ENCODE measurements at places on chromosomes 1 and 21.

- DNase-seq, result no peak
These were observed 4.0 kb upstream of the CDA start for GRCh38 chr1:20584890-20585289.

DNA sequence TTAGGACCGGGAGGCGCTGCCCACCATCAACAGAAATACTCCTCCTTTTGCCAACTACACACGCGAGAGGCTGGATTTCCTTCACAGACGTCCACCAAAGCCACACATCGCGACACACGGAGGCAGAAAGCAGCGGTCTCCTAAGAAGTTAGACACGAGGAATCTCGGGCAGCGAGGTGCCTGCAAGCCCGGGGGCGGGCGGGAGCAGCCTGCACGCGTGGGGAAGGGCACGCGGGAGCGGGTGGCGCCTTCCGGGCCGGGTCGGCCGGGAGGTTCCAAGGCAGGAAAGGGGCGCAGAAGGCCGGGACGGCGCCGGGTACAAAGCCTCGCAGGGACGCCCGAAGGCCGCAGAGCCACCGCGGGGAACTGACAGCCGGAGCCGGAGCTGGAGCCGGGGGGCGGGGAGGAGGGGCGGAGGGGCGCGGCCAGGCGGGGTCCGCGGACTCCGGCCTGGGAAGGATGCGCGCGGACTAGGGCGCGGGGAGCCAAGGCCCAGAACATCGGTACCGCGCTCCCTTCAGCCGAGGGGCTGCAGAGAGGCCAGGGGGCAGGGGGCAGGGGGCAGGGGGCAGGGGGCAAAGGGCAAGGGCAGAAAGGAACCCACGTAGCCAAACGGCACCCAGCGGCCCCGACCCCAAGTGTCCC, 722 bp downstream of the NPHP4 start:
- peak; percentile 33 for DNase-seq

DNA sequence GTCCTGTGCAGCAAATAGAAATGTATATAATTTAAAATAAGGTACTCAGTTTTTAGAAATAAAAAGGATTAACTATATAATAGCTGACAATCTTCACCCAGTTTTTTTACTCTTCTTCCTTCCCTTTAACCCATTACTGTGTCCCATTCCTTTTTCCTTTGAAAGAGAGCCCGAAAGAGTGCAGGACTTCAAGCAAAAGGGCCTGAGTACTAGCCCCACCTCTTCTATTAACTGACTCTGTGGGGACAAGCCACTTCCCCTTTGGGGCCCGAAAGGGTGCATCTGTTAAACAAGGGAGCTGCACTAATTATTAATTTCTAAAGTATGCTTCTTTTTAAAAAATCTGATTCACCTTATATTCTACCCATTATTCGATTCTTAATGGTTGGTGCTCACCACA, 3.3 kb downstream of the USP24 start:
- no peak for DNase-seq

DNA sequence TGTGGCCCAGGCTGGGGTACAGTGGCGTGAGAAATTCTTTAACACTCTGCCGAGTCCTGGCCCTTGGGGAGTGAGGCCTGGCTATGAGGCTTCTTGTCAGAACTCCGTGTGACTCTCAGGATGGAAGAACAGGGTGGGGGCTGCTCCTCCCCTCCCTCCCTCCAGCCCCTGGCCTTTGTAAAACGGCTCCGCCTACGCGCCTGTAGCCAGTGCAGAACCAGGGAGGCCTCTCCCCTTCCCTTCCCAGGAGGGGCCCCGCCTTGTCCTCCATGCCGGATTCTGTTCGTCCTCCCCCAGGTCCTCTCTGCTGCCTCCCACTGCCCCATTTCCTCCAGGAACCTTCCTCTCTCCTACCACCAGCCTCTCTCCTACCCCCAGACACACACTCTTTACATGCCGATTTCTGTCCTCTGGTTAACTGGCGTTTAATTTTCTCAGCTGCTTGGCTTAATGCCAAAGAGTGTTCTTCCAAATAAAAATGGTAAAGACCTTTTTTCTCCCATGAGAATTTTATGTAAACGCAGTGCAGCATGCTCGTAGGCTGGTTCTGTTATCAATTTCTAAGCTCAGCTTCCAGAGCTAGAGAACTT, 21.0 kb downstream of the PDE9A start:
- DNase-seq, result no peak
